Activated naive CD8-positive, alpha-beta T cell treated with anti-CD3 and anti-CD28 coated beads, Interleukin-2, amount 10 ng/mL, durations not matched to agents 7 days and 5 days (primary cell): ENCODE measurements at places on chromosomes 6 and 20.

- peaks cover 2% of the 10 kb centered on the region for H3K27me3 ChIP-seq
- no peaks in the 10 kb centered on the region for H3K36me3 ChIP-seq
- peaks cover 3% of the 10 kb centered on the region for H3K4me1 ChIP-seq
- no peak overlapping the region for H3K27ac ChIP-seq
- DNase-seq, result no peak
Measured at GRCh38 chr20:7855545-7855944, 84.7 kb downstream of the HAO1 start.

- H3K27ac ChIP-seq, result no peak overlapping the region
- H3K4me1 ChIP-seq, result peaks cover 45% of the 10 kb centered on the region
- no peak for DNase-seq
- peaks cover 50% of the 10 kb centered on the region for H3K36me3 ChIP-seq
- H3K4me3 ChIP-seq, result no peak overlapping the region
Measured at GRCh38 chr20:57395111-57395966, 4.1 kb downstream of the RBM38 start.

- H3K27ac ChIP-seq, result no peak overlapping the region
- no peaks in the 10 kb centered on the region for H3K27me3 ChIP-seq
- peaks cover 14% of the 10 kb centered on the region for H3K36me3 ChIP-seq
- no peak overlapping the region for H3K4me3 ChIP-seq
Measured at GRCh38 chr20:17676942-17677341, 5.1 kb downstream of the RRBP1 start.

DNA sequence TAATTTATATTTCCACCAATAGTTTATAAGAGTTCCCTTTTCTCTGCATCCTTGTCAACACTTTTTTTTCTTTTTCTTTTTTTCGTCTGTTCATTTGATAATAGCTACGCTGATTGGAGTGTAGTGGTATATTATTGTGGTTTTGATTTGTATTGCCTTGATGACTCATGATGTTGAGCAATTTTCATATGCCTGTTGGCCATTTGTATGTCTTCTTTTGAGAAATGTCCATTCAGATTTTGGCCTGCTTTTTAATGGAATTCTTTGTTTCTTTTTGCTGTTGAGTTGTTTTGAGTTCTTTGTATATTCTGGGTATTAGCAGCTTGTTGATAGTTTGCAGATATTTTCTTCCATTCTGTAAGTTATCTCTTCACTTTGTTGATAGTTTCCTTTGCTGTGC, 773.4 kb downstream of the KIF16B start:
- no peak for DNase-seq
- no peaks in the 10 kb centered on the region for H3K4me1 ChIP-seq
- H3K4me3 ChIP-seq, result no peak overlapping the region
- H3K27ac ChIP-seq, result no peak overlapping the region
- H3K36me3 ChIP-seq, result no peaks in the 10 kb centered on the region

GRCh38 chr20:13718171-13718570, 66.5 kb downstream of the ESF1 start:
- H3K27ac ChIP-seq, result no peak overlapping the region
- no peaks in the 10 kb centered on the region for H3K4me1 ChIP-seq
- no peaks in the 10 kb centered on the region for H3K27me3 ChIP-seq
- H3K4me3 ChIP-seq, result no peak overlapping the region
- H3K36me3 ChIP-seq, result peaks cover 25% of the 10 kb centered on the region
- DNase-seq, result no peak
